ENCODE measurements at places on chromosomes 7 and 10. TPM values are rescaled to one million over a fixed set of nuclear protein-coding genes. Genes with fewer than 3 reads are reported as not detected.

The OR13A1 gene
- total RNA-seq, result not detected

The GPR158 gene
- total RNA-seq, result not detected

The STEAP2 gene
- total RNA-seq, result 13.7 TPM

The PTPRZ1 gene
- 0.05 TPM for total RNA-seq

The TEX47 gene
- not detected for total RNA-seq

The ACSM6 gene
- total RNA-seq, result not detected

The PPP1R17 gene
- total RNA-seq, result not detected

The CHCHD2 gene
- total RNA-seq, result 380 TPM

The JCAD gene
- total RNA-seq, result 29.1 TPM

The PON1 gene
- not detected for total RNA-seq

The UNC5B gene
- total RNA-seq, result 11.8 TPM

The TMEM213 gene
- not detected for total RNA-seq

The TUBAL3 gene
- not detected for total RNA-seq

The LRRC18 gene
- not detected for total RNA-seq

Data from HFFc6 (cell line).